ENCODE measurements at places on chromosomes 2 and 18. TPM values are rescaled to one million over a fixed set of nuclear protein-coding genes. Genes with fewer than 3 reads are reported as not detected.
A peak's percentile ranks its signal among the peaks of the same experiment; 100 is the strongest.

DNA sequence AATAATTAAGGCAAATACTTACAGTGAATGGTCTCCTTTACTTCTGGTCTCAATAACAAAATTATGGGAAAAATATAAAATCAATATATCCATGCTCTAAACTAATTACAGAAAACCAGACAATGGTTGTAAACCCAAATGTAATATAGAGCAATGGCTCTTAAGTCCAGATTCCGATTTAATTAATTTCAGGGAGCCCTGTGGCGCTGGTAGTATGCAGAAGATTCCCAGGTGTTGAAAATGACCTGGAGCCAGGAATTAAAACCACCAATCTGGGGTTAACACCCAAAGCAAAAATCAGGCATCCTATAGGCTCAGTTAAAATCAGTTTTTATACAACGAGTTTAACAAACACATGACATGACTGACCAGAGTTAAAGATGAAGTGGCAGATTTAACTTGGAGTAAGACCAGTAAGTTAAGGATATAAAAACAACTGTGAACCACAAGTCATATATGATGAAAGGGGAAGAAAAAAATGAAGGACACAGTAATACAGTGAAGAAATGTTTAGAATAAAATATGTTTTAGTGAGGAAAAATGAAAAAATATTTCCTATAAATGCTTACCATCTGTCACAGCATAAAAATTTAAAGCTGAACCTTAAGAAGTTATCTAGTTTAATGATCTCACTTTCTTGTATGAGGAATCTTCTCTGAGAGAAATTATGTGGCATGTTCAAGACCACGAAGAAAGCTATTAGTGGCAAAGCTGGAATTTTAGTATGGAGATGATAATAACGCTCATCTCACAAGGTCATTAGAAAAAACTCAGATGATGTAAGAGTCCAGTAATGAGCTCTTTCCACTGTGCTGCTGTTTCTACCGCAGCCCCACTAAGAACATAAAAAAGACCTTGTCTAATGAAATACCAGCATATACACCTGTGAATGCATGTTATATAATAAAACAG lies 45.8 kb upstream of the FLACC1 start:
- no peak for DNase-seq

DNA sequence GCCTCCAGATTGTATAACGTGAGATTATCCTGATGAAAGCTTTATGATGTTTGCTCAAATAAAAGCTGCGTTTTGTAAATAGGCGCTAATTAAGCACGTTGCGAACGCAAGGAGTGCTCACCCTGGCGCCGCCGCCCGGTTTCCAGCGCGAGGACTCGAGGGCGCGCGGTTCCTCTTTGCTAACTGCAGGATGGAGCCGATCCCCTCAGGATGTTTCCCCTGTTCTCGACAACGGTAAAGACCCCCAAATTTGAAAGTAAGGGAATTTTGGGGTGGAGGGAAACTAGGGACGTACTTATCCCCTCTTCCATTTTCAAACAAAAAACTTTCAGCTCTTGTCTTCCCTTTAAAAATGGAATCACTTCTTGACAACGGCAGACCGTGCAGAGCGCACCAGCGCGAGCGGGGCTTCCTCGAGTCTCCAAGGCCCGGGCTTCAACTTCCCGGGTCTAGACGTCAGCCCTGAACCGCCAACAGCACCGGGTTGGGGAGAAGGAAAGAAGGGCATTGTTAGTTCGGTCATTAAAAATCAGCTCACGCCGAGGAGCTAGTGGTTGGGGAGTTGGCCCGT lies 1.1 kb upstream of the GBX2 start:
- peak; percentile 54 for DNase-seq

DNA sequence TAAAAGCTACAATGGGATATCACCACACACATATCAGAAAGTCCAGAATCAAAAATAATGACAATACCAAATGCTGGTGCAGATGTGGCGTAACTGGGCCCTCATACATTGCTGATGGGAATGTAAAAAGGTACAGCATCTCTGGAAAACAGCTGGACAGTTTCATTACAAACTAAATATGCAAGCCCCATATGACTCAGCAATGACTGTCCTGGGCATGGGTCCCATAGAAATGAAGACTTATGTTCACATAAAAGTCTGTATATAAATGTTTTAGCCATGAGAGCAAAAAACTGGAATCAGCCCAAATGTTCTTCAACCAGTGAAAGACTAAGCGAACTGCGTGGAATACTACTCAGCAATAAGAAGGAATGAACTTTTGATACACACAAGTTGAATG lies 56.7 kb downstream of the ALPK2 start:
- DNase-seq = no peak

GRCh38 chr2:221817052-221817451 lies 244.9 kb upstream of the EPHA4 start:
- DNase-seq = no peak

DNA sequence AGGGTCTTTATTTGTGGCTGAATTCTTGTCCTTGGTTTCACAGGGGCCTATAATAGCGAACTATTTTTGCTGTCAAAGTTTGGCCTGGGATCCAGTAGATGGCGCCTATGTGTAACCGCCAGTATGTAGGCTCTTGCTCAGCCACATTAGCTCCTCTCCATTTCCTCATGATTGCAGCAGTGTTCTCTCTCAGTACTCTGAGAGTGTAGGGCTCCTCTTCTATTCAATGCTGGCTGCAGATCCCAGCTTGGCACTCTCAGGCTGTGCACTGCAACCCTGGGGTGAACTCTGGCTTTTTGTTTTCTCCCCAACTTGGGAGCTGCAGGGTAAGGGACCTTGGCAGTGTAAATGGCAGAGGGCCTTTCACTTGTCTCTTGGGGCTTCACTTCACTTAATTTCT lies 344.6 kb upstream of the CHAC2 start:
- peak; percentile 28 for DNase-seq

DNA sequence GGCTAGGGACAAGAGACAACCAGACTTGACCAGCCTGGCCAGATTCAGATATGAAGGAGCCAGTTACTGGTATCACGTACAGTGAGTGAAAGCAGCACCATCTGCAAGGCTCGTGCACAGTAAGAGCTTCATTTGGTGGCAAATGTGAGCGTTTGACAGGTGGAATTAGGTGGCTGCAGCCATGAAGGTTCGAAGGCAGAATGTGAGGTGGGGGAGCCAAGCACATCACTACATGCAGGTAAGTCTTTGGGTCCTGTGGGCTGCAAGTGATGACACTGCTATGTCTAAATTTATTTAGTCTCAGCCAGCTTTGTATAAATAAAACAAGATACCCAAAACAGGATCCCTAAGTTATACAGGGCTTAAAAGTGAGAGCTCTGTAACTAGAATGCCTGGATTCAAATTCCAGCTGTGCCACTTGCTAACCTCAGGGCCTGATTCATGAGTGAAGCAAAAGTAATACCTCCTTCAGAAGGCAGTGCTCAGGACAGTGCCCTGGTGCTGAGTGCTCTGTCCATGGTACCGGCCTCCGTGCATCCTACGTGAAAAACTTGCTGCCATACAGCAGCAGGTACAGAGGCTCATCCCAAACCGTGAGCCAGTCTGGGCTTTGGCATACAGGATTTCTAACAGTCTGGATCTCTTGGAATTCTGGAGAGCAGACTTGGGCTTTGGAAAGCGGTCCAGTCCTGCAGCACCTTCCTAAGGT lies 18.6 kb downstream of the DDX18 start:
- DNase-seq = peak; percentile 54

The CNDP1 gene
- not detected for total RNA-seq

The C2orf76 gene
- 12.6 TPM for total RNA-seq

GRCh38 chr2:97757062-97757461 lies 43.7 kb downstream of the ZAP70 start:
- DNase-seq = no peak

GRCh38 chr2:197086500-197086899 lies 160.0 kb upstream of the PGAP1 start:
- DNase-seq = no peak

The TANC1 gene
- 92.6 TPM for total RNA-seq

The MALL gene
- 39.3 TPM for total RNA-seq

The SP100 gene
- total RNA-seq = 96.4 TPM

The PAX8 gene
- 0.68 TPM for total RNA-seq

DNA sequence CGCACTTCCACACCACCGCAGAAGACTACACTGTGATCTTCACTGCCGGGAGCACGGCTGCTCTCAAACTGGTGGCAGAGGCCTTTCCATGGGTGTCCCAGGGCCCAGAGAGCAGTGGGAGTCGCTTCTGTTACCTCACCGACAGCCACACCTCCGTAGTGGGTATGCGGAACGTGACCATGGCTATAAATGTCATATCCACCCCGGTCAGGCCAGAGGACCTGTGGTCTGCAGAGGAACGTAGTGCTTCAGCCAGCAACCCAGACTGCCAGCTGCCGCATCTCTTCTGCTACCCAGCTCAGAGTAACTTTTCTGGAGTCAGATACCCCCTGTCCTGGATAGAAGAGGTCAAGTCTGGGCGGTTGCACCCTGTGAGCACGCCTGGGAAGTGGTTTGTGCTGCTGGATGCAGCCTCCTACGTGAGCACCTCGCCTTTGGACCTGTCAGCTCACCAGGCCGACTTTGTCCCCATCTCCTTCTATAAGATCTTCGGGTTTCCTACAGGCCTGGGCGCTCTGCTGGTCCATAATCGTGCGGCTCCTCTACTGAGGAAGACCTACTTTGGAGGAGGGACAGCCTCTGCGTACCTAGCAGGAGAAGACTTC lies 12.5 kb downstream of the MOCOS start:
- DNase-seq = no peak

DNA sequence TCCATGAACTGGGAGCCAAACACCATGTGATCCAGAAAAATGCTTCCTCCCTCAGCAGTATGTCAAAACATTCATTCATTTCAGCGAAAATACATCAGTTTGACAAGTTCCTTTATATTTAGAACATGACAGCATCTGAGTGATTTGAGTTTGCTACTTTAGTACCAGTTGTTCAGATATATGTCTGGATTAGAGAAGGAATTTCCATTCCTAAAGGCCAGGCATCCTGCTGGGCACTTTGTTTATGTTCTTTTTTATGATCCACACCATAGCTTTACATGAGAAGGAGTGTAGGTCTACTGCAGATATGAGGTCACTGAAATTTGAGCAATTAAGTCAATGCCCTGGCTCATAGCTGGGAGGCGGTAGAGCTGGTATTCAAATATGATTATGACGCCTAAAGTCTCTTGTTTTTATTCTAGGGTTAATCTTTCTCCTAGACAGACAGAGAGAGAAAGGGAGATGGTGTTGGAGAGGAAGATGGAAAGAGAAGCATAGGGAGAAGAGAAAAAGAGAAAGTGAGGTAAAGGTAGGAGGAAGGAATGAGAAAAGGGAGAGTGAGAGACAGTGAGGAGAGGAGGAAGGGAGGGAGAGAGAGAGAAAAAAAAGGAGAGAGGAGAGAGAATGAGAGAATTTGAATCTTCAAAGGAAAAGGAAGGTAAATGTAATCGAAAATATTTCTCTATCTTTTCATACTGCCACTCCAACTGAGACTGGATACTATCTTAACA lies 839.5 kb upstream of the FANCL start:
- no peak for DNase-seq

GRCh38 chr2:11676640-11677039 lies 6.6 kb upstream of the NTSR2 start:
- DNase-seq = no peak

The SERPINB13 gene
- not detected for total RNA-seq

DNA sequence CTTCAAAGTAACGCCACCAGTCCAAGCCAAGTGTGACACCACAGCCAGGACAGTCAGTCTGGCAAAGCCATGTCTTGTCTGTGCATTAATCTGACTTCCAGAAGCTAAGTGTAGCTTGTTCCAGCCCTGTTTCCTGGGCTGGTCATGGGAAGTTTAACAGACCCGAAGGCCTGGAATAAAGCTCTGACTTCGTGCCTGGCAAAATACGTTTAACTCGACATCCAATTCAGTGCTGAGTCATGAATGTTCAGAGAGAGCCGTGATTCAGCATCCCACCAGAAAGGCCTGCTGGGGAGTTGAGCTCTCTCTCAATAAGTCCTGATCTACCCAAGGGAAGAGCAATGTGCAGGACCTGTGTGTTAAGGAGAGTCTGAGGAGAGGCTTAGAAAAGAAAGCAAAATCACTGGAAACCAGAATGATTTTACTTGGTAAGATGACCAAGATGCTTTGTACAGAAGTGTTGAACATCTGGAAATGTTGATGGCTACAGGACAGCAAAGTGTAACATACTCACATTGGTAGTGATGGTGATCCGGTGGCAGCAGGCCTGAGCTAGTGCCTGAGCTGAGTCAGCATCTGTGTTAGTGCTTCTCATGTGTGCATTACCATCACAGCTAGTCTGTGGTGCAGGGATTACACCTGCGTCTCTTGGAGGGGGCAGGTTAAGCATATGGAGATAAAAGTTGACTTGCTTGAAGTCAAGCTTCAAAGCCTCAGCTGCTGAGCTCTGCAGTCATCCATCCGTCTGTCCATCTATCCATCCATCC lies 743.7 kb upstream of the HS6ST1 start:
- DNase-seq = no peak

DNA sequence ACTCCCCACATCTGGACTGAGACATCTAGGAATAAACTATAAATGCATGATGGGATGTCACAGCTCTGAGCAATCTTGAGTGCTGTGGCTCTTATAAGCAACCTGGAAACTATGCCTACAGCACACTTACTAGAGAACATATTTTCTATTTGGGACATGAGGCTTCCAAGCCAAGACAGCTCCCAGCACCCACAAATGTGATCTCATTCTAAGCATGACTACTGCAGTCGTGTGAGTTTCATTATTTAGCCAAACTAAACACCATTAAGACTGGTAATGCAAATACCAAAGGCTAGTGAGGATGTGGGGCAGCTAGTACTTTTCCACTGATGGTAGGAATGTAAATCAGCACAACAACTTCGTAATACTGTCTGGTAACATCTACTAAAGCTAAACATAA lies 72.5 kb downstream of the RTTN start:
- DNase-seq = peak; percentile 65

The LBX2 gene
- total RNA-seq = 0.98 TPM

DNA sequence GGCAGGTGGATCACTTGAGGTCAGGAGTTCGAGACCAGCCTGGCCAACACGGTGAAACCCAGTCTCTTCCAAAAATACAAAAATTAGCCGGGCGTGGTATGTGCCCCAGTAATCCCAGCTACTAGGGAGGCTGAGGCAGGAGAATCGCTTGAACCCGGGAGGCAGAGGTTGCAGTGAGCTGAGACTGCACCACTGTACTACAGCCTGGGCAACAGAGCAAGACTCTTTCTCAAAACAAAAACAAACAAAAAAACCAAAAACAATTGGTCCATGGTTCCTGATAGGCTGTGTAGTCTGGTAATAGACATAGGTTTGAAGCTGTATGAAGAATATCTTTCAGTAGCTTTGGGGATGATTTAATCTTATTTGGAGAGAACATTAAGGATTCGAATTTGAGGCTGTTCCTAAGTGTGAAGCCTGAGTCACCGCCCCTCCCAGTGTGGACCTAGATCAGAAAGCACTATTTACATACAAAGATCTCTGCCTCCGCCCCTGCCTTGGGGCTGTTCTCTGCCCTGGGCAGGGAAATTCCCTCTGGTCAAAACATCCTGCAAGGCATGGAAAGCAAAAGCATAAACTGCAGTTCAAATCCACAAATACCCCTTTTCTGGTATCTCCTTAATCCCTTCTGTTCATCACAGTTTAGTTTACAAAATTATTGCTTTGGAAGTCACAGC lies 52.8 kb upstream of the PMAIP1 start:
- peak; percentile 72 for DNase-seq

The ALKAL2 gene
- not detected for total RNA-seq

The MYO7B gene
- not detected for total RNA-seq
